Neural crest cell (in vitro differentiated cells): ENCODE measurements at places on chromosomes 13 and 19.
A peak's percentile ranks its signal among the peaks of the same experiment; 100 is the strongest.

- DNase-seq = no peak
Observed at GRCh38 chr13:37361608-37362007, 237.0 kb downstream of the POSTN start.

DNA sequence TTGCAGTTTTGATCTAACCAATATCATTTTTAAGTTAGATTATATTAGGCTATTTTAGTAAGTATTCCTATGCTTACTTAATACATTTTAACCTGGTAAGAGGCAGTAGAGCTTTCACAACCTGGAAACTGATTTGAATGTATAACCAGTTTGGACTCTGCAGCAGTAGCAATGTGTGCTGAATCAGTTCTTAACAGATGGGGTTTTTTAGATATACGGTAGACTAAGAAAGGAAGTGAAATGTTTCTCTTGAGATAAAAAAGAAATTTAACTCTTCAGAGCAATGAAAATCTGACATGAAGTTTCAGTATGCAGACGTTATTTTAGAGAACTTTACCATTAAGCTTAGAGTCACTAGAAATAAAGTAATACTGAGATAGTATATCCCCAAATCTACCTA is 2.7 kb downstream of the NBEA start:
- no peak for DNase-seq

- DNase-seq = no peak
Observed at GRCh38 chr13:40617801-40618356, 48.6 kb downstream of the FOXO1 start.

- no peak for DNase-seq
Observed at GRCh38 chr13:91553584-91553983, 155.2 kb downstream of the GPC5 start.

GRCh38 chr19:45927565-45928261 is 13.1 kb upstream of the NANOS2 start:
- DNase-seq = peak; percentile 87

- DNase-seq = no peak
Observed at GRCh38 chr19:40724315-40724714, 7.4 kb downstream of the ITPKC start.

- DNase-seq = no peak
Observed at GRCh38 chr19:53876651-53877224, 5.3 kb upstream of the PRKCG start.

DNA sequence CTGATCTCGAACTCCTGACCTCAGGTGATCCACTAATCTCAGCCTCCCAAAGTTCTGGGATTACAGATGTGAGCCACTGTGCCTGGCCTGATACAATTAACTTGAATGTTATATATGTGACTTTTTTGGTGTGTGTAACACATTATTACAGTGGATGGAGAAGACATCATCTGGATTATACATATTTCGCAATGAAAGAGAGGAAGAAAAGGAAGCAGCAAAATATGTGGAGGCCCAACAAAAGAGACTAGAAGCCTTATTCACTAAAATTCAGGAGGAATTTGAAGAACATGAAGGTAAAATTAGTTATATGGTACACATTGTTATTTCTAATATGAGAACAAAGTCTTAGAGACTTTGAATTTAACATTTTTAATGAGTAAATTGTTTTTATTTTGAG is 55.5 kb downstream of the BRCA2 start:
- no peak for DNase-seq

DNA sequence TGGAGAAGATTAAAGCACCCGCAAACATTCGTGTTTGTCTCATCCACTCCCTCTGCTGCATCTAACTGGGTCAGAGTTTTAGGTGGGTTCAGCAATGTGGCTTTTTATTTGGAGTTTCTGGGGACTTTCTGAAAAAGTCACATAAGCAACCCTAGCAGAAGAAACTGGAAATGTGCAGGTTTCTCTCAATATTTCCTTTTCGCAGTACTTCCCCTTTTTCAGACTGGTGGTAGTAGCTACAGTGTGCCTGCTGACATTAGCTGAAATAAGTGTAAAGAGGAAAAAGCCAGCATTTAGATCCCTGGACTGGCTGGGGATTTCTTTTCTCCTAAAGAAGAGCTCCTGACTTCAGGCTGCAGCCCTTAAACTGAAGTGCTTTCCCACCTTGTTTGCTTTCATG is 15.9 kb upstream of the OLFM4 start:
- DNase-seq = no peak

GRCh38 chr13:99356262-99357091 is 49.3 kb upstream of the GPR183 start:
- DNase-seq = no peak

- no peak for DNase-seq
Observed at GRCh38 chr19:31354316-31354715, 5.1 kb upstream of the TSHZ3 start.

DNA sequence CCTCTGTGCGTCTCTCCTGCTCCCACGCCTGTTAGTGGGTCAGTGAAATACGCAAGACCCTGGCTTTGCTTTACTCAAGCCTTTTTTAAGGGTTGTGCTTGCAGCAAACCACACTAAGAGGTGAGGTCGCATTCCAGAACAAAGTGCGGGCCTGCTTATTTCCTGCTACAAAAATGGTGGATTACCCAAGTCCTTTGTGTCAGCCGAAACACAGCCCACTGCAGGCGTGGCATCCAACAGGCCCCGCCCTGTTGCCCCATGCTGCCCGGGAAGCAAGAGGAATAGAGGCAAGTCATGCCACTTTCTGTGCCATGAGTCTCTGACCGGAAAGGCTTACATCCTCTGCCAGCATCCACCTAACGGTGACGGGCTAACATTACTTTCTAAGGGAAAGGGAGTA is 7.7 kb upstream of the IRS2 start:
- no peak for DNase-seq

- DNase-seq = no peak
Observed at GRCh38 chr13:31538067-31539042, 201.0 kb upstream of the RXFP2 start.

DNA sequence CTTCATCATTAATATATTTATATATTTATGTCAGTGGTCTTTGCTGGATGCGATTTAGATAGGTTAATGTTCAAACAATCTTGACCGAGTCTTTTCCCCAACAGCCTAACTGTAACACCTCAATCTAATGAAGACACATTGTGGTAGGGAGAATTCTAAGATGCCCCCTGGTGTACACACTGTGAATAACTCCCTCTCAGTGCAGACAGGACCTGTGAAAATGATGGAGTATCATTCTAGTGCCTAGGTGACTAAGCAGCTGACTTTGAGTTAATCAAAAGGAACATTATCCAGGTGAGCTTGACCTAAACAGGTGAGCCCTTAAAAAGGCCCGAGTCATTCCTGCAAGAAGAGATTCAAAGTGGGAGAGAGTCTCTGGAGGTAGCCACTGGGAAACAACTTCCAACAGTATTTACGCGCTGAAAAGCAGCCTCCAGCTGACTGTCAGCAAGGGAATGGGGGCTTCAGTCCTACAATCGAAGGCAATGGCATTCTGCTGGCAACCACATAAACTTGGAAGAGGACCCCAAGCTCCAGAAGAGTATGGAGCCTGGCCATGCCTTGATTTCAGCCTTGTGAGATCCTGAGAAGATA is 28.0 kb upstream of the KBTBD7 start:
- DNase-seq = peak; percentile 51

GRCh38 chr13:77698201-77699058 is 943 bp downstream of the SLAIN1 start:
- peak; percentile 32 for DNase-seq

GRCh38 chr13:21020176-21020575 is 41.2 kb downstream of the LATS2 start:
- DNase-seq = no peak

GRCh38 chr13:59442944-59443486 is 720.7 kb downstream of the DIAPH3 start:
- DNase-seq = no peak

- peak; percentile 36 for DNase-seq
Observed at GRCh38 chr13:23899555-23899954, 2.3 kb upstream of the C1QTNF9B start.

GRCh38 chr19:1026783-1027649 is 608 bp downstream of the CNN2 start:
- DNase-seq = no peak

DNA sequence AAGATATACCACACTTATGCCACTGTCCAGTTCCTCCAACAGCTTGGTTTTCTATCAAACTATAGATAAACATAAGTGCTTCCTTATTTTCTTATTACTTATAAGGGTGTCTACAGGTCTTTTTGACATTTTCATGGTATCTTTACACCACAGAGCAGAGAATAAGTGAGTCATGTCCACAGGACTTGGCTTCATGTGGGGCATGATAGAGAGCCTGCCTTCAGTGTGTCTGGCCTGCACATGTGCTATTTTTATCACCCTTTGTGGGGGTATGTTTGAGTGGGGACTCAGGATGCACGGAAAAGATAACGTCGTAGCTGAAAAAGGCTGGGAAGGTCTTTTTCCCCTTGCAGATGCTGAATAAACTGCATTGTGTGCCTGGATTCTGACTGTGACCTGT is 8.1 kb upstream of the STOML3 start:
- DNase-seq = no peak

DNA sequence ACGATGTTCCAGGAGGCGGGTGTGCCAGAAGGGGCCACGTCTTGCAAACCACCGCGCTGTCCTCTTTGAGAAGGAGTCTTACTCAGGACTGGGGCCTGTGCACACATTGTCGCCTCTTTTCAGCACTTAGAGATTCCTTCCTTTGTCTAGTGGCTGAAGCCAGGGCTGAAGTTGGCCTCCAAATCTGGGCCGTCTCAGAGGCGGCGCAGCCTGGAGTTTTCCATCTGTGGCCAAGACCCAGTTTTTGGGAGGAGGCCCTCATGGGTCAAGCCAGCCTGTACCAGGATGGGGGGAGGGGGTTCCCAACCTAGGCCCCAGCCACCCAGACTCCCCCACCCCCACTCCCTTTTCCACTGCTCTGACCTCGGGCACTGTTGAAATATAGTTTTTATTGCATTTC is 11.8 kb downstream of the ANO8 start:
- DNase-seq = no peak

DNA sequence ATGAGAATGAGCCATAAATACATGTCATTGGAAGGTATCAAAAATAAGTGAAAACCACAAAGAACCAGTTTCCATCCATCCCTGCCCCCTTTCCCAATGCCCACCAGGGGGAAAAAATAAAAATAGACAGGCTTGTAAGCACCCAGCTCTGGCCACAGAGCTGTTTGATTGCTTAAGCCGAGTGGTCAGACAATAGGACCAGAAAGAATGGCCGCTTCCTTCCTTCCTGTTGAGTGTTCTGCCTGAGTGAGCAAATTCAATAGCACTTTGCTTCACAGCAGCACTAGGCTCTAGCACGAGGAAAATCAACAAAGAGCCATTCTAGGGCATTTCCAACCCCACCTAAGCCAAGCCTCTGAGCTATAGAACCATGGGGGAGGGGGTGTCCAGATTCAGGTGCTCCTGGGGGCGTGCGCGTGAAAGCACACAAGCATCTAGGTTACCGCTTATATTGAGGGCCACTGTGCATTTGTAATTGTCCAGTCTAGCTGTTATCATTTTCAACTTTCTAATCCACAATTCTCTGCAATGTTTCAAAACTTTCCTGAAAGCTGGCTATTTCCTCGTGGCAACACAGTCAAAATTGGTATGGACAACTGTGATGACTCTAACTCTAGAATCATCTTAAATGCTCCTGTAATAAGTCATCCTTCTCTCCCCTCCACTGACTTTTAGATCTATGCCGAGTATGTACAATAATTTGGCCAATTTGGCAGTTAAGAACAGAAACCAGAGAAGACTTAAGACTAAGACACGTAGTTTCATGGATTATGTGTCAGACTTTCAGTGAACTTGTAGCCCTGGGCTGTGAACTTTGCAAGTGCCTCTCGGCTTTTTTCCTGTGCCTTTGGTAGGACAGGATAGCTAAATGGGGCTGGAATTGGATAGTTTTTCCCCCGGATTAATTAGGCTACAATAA is 64.3 kb downstream of the SPRY2 start:
- DNase-seq = peak; percentile 48

- no peak for DNase-seq
Observed at GRCh38 chr19:16315825-16316505, 8.7 kb upstream of the KLF2 start.

DNA sequence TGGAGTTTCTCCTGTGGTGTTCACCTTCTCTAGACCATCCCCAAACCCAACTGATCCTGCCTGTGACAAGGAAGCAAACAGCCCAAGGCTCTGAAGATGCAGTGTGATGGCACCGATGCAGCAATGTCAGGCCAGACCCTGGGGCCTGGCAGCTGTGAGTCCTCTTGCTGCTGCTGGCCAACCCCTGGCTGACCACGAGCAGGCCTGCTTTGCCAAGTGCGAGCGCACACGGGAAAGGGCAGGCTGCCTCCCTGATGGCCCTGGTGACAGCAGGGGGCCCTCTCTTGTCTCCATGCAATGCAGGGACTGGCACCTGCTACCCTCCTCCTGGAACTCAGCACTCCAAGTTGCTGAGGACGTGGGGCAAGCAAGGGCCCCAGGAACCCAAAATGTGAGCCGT is 5.4 kb upstream of the VSTM2B start:
- DNase-seq = no peak

DNA sequence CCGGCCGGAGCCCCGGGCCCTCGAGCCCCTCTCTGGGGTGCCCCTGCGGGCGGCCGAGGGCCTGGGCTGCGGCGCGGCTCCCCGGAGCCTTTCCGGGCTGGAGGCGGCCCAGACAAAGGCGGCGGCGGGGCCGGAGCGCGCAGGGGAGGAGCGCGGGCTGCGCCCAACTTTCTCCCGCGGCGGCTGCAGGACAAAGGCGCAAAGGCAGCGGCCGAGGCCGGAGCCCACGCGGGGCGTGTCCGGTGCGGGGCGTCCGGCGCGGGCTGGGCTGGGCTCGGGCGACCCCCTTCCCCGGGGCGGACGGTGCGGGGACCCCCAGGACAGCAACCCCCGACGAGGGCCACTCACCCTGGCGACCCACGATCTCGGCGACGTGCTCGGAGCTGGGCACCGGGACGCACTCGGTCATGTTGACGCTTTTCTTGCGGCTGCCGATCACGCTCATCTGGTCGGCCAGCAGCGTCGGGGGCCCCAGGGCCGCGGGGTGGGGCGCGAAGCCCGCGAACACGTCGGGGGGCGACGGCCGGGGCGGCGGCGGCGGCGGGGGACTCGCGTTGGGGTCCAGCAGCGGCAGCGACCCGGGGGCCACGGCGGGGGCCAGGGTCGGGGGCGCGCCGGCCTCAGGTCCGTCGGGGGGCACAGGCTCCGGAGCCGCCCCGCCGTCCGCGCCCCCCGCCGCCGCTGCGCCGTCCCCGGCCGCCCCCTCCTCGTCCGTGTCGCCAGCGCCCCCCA is 843 bp downstream of the MEX3D start:
- peak; percentile 41 for DNase-seq

DNA sequence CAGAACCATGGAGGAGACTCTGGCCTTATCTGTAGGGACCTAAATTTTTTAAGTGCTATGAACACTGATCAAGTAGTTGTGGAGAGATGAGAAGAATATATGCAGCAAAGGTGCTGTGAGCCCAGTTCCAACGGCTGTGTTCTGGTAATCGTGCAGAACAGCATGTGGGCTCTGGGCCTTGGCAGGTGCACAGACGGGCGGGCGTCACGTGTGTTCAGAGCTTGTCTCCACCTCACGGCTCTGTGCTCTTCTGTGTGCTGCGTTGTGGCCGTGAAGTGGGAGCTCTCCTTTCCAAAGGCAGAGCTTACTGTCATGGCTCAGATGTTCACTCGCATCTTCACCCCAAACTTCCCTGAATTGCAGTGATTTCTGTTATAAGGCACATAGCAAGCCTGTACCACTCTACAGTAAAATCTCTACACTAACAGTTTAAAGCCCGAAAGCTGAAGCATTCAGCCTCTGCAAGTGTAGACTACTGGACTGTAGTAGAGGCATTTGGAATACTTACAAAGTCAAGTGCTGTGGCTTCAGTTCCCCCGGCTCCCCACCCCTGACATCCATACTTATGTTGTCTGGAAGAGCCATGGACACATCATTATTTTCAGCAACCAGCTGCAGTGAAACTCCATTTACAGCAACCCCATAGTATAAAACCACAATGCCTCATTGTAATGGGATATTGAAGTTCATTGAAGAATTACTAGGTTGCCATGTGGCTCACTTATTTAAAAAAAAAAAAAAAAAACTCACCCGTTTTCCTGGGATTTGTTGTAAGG is 27.5 kb upstream of the TEX29 start:
- no peak for DNase-seq
